Osteocyte (in vitro differentiated cells): ENCODE measurements at places on chromosomes 6 and 20. TPM values are rescaled to one million over a fixed set of nuclear protein-coding genes. Genes with fewer than 3 reads are reported as not detected.

CLIC5 gene
- total RNA-seq: not detected in 2 replicates

SOX4 gene
- total RNA-seq: 110 and 118 TPM in 2 replicates

DACT2 gene
- total RNA-seq: 0.94 and 1.4 TPM in 2 replicates

SLC22A7 gene
- not detected in 2 replicates for total RNA-seq

FLRT3 gene
- total RNA-seq: 0.16 and 0.40 TPM in 2 replicates

TGM2 gene
- 29.2 and 32.7 TPM in 2 replicates for total RNA-seq

ELOVL2 gene
- total RNA-seq: 55.1 and 57.0 TPM in 2 replicates

MEP1A gene
- not detected in 2 replicates for total RNA-seq

DNA sequence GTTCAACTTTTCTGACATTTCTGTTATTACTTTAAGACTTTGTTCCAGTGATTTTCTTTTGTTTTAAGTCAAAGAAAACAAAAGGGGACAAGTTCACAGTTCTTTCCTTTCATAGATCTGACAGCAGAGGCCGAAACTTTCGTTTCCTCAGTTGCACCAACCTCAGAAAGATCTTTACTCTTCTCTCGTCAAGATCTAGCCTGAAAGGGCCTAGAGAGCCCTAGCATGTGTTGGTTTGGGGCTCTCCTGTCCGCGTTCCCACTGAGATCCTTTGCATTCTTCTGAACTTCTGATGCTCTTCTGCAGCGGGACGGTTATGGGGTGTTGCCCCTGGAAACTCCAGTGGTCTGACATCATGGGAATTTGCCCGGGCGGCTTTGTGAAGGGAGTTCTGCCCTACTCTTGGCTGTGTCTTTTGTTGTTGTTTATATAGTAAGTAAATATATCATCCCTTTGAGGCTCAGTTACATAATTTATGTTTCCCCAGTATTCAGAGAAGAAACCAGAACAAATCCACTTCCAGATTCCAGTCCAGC is 129.1 kb downstream of the SASH1 start:
- no peak for DNase-seq

GRCh38 chr6:35036059-35036827 is 104.9 kb downstream of the TCP11 start:
- DNase-seq: no peak

DNA sequence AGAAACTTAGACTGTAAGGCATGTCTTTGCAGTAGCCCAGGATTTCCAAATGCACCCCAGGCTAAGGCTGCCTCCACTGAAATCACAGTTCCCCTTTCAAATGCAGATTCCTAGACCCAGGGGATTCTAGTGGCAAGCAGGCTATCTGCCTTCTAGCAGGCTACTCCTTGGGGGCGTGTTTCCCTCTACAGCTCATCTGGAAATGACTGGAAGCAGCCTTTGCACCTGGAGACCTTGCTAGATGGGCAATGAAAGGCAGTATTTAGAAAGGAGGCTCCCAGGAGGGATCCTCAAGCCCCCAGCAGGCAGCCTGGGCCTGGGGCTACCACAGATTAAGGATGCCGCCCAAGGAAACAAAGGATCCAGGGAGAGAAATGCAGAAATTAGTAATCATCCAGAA is 26.0 kb upstream of the SYNDIG1 start:
- DNase-seq: peak; percentile 42

GRCh38 chr6:284486-284885 is 7.8 kb upstream of the DUSP22 start:
- no peak for DNase-seq

DNA sequence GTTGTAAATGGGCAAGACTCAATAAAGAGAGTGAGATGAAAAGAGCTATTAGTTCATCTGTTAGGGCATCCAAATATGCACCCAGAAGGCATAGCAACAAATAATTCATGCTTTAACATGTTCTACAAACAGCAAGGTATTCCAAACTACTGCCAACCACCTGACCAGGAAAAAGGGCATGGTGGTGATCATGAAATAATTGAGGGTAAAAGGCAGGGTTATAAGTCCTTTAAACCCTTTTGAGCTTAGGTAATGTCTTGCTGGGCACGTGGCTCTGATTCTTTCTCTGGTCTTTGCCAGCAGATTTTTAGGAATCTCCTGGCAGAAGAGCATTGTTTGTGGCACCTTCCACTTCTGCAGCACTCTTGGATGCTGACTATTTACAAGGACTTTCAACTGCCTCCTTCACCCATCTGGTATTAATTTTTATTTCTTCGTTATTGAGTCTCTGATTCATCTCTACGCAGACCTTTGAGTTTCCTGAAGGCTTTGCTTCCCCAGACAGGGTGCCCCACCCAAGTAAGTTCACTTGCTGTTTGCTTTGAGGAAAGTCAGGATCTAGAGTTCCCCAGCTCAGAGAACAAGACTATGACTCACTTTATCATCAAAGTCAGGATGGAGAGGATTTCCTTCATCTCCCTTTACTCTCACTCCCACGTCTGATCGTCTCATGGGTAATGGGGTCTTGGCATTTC is 83.4 kb upstream of the NEDD9 start:
- DNase-seq: no peak

DNA sequence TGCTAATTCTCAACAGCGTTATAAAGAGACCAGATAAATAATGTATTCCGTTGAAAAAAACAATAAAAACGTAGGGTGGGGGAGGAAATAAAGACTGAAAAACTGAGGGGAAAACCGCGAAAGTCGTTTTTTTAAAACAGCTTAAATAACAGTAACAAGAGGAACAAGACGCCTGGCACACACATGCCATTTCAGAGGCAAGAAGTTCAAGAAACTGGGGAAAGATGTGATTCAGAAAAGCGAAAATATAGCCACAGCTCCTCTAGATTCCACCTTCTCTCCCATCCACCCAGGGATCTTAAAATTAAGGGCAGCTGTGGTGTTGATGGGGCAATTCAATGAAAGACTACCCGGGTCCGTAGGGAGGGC is 1.3 kb downstream of the EPB41L2 start:
- no peak for DNase-seq

DNA sequence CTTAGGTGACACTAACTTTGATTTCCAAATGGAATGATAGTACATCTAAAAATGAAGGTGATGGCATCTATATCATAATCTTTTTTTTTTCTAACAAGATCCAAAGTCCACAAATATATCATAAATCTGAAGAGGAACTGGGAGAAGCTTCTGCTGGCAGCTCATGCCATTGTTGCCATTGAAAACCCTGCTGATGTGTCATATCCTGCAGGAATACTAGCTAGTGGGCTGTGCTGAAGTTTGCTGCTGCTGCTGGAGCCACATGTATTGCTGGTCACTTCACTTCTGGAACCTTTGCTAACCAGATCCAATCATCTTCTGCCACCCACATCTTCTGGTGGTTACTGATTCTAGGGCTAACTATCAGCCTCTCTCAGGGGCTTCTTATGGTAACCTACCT is 27.4 kb upstream of the KHDC1 start:
- DNase-seq: no peak

GRCh38 chr6:55758156-55758937 is 117.0 kb downstream of the BMP5 start:
- DNase-seq: no peak

GRCh38 chr20:63126876-63127699 is 88.8 kb downstream of the YTHDF1 start:
- DNase-seq: peak; percentile 66

DNA sequence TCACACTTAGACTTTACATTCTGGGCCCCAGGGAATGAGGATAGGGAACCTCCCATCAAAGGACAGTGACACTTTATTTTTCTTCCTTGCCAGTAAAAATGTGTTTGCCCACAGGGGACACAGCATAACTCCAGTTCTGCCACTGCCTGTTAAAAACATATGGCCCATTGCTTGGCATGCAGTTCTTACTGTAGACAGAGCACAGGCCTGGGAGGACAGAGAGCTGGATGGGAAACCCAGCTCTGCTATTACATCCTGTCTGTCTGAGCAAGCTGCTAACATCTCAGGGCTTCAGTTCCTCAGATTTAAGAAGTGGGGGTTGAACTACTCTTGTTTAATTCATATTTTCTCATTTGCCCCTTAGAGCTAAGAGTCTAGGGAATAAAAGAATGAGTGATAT is 120.2 kb downstream of the AKAP7 start:
- DNase-seq: no peak

DNA sequence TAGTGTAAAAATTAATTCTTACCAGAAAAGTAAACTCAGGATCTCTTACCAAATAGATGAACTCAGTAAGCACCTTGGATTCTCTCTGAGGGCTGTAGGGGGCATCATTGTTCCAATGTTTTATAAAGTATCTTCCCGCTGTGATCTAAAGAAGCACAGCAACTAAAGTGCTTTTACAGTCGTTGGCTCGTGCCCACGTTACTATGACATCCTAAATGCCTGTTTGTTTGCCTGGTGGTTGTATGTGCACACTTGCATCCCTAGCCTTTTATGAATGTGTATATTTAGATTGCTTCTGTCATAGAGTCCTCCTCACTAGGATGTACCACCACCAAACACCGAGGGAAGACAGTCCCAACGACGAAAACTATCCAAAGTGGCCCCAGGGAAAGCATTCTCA is 34.5 kb downstream of the SLX4IP start:
- DNase-seq: no peak
